ENCODE measurements at places on chromosomes 7 and 10.

DNA sequence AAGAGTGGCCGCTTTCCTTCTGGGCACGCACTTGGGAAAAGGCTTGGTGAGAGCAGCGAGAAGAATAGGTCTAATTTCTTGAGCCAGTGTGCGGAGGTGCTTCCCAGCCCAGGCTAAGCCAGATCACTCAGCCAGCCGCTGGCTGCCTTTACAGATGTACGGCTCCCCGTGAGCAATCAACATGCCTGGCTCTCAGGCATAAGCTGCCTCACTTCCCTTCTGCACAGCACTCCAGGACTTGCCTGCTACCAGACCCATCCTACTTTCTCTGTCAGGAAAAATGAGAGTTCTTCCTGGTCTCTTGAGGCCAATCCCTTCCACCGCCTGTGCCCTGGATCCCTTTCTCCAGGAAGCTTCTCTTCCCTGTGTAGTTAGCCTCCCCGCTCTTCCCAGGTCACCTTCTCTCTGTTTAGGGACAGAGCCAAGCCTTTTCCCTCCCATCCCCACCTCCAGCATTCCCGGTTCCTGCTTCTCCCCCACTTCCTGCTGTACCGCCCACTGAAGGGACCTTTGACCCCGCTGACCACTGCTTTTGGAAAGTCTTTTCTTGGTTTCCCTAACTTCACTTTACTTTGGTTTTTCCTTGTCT, 1.1 kb upstream of the ACTR3C start:
- peak; percentile 25 for DNase-seq

DNA sequence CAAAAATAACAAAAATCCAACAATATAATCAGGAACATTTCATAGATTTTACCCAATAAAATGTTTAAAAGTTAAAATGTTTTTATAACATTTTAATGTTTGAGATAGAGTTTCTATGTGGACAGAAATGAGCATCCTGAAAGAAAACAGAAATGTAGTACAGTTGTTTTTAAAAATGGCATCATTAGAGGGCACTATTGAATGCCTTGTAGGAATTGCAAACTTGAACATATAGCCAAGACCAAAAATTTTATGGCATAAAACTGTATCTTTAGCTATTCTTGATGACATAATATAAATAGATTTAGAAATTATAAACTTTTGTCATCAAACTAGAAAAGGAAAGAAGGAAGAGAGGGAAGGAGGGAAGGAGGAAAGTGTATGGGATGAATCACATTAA, 1372.7 kb downstream of the GATA3 start:
- no peak for DNase-seq

GRCh38 chr10:1858048-1858447, 120.7 kb upstream of the ADARB2 start:
- no peak for DNase-seq

- DNase-seq, result no peak
Measured at GRCh38 chr10:93596539-93596938, 4.5 kb downstream of the RBP4 start.

DNA sequence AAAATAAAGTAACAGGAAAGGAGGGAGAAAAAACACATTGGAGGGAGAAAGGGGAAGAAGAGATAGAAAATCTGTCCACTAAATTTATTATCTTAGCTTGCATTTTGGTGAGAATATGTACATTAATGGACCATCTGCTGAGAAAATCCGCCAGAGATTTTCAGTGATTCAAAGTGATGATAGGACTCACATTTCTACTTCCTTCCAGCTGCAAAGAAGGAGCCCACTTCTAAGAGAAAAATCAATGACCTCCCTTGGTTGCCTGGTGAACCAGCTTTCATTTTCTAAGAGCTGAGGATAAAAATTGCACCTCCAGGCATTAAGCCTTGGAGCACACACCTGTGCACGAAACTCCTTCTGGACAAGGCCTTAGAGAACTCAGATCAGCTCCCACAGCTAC, 404.3 kb downstream of the SFMBT2 start:
- no peak for DNase-seq

DNA sequence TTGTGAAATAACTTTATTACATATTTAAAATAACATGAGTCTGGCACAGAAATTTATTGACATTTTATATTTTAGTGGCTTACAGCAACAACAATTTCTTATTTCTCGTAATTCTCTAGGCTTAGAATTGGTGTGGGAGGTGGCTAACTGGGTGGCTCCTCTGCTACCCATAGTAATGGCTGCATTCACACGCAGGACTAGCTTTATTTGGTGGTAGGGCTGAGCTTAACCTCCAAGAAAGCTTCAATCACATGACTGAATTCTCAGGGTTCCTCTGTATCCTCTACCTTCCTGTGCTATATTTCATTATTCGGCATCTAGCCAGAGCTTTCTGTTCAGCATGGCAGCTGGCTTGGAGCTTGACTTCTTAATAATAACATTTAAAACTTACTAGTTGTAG, 138.8 kb downstream of the ZWINT start:
- DNase-seq, result no peak

GRCh38 chr10:26969145-26969926, 108.6 kb upstream of the ABI1 start:
- no peak for DNase-seq

DNA sequence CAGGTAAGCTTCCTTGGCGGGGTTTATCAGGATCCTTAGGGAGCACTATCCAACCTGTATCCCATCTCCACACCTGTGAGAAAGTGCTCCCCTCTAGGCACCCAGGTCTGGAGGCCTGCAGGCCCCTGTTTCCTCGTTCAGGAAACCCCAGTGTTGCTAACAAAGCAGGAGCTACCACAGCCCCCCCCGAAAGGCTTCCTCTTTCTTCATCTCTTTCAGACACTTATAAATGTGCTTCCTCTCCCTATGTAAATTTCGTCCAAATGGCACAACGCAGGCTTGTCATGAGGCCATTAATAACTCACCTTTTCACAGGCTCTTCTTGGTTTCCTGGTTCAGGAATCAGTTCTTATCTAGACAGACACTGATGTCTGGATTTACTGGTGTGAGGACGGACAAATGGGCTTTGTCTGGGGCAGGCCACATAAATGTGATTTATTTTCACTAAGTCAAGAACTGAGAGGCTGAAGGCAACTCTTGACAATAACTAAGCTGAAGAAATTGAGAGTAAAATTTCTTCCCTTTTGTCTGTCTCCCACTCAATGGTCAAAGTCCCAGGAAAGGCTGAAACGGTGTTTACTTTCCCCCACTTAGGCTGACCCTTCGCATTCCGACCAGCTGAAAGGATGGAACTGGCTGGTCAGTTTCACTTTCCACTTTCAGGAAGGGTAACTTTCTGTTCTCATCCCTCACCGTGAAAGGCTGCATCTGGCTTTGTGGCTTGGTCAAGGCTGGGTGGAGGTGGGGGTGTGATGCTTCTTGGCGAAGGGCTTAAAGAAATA, 46.8 kb downstream of the PIK3AP1 start:
- DNase-seq, result peak; percentile 79

GRCh38 chr10:51574248-51575048, 124.9 kb downstream of the CSTF2T start:
- DNase-seq, result no peak

GRCh38 chr7:72403458-72404076, 8.6 kb downstream of the CALN1 start:
- no peak for DNase-seq

DNA sequence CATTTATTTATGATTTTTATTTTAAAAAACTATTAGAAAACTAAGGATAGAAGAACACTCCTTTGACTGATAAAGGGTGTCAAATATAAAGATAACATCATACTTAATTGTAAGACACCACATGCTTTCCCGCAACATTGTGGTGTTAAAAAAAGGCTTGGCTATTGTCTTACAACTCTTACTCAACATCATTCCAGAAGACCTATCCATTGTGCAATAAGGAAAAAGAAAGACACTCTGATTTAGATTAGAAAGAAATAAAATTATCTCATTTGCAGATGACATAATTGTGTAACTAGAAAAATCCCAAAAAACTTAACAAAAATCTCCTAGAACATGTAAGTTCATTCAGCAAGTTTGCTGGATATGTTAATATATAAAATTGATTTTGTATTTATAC, 296.7 kb upstream of the GNAI1 start:
- DNase-seq, result no peak

GRCh38 chr10:73970845-73971244, 27.1 kb upstream of the VCL start:
- DNase-seq, result no peak

DNA sequence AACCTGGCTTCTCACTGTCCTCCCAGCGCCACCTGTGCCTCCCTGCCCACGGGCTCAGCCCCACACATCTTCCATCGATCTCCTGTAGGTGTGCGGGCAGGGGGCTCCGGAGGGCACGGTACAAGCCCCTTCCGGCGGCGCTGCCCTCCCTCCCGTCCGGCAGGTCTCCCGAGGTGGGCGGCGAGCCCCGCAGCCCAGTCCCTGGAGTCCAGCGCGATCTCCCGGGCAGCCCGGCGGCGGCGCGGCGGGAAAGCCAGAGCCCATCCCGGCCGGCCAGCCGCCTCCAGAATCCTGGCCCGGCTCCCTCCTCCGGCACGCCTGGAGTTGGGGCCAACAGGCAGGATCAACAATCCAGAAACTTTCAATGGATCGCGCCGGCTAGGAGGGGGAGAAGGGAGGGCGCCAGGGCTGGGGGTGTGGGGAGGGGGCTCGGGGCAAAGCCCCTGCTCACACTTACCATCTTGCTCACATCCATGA, 100.1 kb downstream of the HIP1 start:
- DNase-seq, result no peak

DNA sequence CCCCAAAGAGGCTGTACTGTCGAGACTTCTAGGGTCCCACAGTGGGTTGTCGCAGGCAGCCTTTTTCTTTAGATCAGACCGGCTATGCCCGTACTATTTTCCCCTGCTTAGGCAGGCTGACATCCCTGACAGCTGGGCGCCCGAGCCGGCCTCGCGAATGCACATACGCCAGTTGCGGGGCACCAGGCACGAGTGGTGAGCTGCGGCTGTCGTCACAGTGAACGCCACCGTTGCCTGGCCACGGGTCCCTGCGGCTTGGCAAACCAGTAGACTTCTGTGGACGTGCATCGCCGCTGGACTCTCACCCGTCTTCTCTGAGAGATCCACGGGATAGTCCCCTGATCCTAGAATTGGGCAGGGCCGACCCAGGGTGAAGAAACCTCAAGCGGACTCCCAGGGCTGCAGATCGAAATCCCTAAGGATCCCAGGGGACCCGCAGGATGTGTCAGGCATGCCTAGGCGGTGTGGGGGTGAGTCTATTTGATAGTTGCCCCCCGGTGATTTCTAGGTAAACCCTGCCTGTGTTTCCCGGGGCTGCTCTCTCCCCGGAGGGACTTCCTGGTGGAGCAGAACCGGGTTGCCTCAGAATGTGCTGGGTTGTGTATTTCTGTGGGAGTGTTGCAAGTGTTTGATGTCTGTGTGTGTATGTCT, 33.0 kb upstream of the ZNF273 start:
- no peak for DNase-seq

DNA sequence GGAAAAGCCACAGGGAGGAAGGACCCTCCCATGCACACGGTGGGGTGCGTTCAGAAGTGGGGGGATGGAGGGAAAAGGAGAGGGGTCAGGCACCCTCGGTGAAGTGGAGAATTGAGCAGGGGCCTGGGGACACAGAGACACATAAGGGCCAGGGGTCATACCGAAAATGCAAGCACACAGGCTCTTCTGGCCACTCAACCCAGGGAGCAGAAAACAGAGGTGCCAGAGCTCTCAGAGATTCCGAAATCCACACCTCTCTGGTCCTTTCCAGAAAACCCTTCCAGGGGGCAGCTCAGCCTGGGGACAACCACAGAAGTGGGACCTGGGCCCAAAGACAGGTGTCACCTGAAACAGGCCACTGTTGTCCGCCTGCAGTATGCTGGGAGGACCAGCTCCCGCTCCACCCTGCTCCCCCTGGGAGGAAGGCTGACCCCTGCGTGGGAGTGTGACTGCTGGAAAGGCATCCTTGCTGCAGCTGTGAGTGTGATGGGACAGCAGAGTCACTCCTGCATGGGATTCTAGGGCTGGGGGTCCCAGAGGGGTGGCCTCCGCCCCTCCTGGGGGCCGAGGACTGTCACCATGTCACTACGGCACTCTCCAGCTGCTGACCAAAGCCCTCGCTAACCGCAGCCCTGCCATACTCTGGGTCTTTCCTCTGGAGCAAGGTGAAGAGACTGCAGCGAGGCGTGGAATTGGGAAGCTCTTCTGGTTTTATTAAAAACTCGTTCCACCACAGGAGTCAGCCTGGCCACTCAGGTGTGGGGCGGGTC, 63.1 kb downstream of the TMEM209 start:
- DNase-seq, result no peak

- DNase-seq, result no peak
Measured at GRCh38 chr7:149266451-149266850, 4.5 kb downstream of the ZNF783 start.

DNA sequence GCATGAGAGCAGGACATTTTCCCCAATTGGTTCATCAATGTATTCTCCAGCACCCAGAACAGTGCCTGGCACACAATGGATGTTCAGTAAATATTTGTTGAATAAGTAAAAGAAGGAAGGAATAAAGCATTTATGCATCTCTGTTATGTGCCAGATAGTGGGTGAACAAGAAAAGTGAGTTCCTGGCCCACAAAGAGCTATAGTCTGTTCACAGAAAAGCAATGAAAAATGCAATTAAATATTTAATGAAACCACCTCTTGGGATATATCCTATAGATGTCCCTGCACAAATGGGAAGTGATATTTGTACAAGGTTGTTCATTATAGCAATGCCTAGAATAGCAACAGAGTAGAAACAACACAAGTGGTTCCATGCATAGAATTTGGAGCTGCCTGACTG, 2.1 kb downstream of the ABCA13 start:
- DNase-seq, result no peak

- no peak for DNase-seq
Measured at GRCh38 chr10:47406548-47406869, 22.4 kb upstream of the ZNF488 start.

GRCh38 chr7:43612599-43613589, 30.0 kb downstream of the STK17A start:
- peak; percentile 67 for DNase-seq

- DNase-seq, result no peak
Measured at GRCh38 chr10:81548160-81548559, 326.8 kb upstream of the NRG3 start.

DNA sequence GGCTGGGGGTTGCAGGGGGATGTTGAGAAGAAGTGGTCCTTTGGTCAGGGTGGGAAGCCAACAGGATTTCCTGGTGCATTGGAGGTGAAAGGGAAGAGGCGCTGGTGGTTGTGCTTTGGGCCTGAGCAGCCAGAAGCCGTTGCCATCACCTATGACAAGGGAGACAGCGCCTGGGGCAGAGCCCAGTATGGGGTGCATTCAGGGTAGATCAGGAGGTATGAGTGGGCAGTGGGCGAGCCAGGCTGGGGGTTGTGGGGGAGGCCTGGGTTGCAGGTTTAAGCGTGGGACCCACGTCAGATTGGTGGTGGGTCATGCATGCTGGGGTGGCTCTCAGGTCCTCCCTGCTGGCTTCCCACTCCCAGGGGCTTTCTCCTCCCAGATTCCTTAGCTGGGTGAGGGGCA, 6.3 kb upstream of the PILRB start:
- no peak for DNase-seq

DNA sequence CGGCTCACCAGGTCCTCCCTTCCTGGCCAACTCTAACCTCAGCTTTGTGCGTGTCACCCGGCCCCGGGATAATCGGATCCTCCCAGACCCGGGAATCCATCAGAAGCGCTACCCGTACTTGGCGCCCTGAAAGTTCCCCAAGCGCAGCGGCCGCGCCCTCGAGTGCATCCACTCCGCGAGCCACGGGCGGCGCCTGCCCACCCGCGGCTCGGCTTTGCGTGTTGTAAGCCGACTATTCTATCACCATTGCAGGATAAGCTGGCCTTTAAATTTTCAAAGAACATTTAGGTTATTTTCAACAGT, 35.7 kb upstream of the EBLN1 start:
- DNase-seq, result no peak
